Activated naive CD4-positive, alpha-beta T cell (primary cell): ENCODE measurements at places on chromosomes 4 and X.

GRCh38 chrX:10902001-10902400 lies 209.1 kb upstream of the HCCS start:
- DNase-seq: no peak

DNA sequence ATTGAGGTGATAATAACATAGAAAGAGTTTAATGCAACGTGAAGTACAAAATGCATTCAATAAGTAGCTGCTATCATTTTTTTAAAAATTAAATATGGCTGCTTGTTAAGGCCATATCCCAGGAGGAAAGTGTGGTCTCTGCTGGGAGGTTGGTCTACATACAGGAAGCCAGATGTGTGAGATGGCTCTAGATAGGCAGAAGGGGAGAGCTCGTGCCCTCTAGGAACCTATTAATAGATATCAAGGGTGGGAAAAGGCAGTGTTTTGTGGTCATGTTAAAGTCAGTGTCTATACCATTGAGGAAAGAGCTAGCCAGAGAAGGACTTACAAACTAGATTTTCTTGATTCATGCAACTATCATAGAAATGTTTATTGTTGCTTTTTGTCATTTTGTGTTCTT lies 140.5 kb downstream of the KLHL8 start:
- no peak for DNase-seq

- no peak for DNase-seq
Measured at GRCh38 chr4:129077326-129077725, 16.0 kb downstream of the SCLT1 start.

DNA sequence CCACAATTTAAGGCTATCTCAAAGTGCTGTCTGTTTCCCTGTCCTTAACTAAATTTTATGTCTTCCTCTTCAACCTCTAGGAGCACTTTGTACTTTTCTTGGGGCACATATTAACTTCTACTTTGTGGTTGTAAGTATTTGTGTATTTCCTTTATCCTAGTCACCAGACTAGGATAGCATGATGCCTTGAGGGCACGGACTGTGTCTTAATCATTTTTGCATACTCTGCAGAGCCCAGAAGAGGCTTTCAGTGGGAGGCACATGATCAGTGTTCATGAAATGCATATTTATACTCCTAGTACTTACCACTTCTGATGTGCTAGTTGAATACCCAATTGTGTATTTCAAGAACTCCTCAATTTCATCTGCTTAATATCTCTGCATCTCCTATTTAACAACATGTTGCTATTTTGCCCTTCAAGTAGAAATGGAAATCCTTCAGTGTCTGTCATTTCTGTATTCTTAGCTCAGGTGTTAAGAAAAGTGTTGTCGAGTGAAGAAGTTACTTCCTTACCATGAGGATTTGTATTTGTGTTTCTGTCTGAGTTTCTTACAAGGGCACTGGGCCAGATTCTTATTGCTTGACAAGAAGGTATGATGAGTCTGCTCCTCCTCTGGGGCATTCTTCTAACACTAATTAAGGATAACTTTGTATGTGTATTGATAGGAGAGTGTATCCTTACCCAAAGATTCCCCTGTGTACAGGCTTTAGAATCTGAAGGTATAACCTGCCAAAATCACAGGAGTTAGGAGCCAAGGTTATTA lies 28.3 kb upstream of the PGRMC2 start:
- DNase-seq: no peak

- no peak for DNase-seq
Measured at GRCh38 chrX:120294651-120295050, 16.6 kb downstream of the TMEM255A start.

DNA sequence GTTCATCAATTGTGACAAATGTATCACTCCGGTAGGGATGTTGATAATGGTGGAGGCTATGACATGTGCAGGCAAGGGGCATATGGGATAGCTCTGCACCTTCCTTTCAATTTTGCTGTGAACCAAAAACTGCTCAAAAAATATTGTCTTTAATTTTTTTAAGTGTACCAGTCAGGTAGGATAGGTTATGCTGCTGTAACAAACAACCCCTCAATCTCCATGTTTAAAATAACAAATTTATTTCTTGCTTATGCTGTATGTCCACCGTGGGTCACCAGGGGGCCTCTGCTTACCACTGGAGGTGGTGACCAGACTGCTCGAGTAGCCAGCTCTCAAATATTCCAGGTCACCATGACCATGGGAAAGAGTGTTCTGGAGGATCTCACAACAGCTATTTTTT lies 23.4 kb upstream of the MSX1 start:
- DNase-seq: no peak

GRCh38 chrX:40108162-40108958 lies 10.6 kb upstream of the BCOR start:
- no peak for DNase-seq

GRCh38 chr4:60096676-60097075 lies 1103.5 kb upstream of the ADGRL3 start:
- DNase-seq: no peak

GRCh38 chrX:19760345-19760744 lies 127.1 kb downstream of the SH3KBP1 start:
- DNase-seq: no peak

DNA sequence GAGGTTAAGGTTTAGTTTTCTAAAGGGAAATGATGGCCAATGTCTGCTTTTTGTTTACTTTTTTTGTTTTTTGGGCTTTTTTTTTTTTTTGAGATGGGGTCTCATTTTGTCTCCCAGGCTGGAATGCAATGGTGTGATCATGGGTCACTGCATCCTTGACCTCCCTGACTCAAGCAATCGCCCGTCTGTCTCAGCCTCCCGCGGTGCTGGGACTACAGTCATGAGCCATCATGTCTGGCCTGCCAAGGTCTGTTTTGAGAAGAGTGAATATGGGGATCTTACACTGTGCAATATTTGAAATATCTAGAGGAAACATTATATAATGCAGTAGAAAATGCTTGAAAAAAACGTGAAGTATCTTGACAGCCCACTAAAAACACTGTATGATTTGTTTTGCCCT lies 162.5 kb downstream of the GASK1B start:
- DNase-seq: no peak

- DNase-seq: no peak
Measured at GRCh38 chr4:31104577-31104976, 384.4 kb downstream of the PCDH7 start.

DNA sequence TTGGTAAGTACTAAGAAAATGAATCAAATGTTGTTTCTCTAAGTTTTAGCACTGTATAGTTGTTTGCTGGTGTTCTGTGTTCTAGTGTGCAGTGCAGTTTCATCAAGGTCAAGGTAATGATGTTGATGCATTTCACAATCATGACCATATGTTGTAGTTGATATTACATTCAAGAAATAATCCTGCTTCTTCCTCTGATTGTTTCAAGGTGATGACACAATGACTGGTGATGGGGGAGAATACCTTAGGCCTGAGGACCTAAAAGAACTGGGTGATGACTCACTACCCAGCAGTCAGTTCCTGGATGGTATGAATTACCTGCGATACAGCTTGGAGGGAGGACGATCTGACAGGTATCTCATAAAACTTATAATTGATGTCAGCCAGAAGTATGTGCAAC lies 261.6 kb downstream of the ANK2 start:
- DNase-seq: no peak

DNA sequence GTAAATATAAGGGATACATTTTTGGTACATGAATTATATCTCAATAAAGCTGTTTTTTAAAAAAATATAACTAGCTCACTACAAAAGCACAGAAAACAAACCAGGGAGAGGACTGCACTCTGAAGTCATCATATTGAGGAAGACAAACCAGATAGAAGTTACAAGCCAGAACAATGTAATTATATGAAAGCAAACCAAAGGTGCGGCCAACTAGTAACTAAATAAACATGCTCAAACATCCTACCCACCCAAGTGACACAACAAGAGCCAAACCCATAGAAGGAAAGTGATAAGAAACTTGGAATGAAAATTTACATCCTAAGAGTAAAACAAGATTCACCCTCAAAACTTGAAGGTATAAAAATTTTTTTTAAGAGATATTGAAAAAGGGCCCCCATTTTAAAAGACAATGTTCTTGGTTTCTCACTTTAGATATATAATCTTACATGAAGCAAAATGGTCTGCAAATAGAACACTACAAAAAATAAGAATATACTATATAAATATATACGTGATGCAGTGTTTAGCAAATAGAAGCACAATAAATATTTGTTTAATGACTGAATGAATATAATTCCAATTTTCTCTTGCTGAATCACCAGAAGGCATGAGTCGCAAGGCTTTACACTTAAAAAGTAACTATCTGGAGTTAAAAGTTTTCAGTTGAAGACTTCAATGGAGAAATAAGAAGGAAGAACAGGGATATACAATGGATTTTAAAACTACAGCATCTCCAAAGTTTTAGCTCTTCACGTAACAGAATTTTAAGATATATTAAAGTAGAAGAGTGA lies 4.0 kb upstream of the SH3D19 start:
- no peak for DNase-seq

DNA sequence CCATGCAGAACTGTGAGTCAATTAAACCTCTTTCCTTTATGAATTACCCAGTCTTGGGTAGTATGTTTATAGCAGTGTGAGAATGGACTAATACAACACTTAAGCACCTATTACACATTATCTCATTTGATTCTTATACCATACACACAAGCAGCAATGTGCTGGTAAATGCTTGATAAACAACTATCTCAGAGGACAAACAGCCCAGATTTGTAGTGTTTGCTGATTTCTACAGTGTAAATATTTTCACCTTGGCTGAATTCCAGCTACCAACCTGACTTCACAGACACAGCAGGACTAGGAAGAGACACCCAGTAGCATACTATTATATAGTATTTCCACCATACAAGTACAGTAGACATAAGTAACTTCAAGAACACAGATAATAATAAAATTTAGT lies 406.5 kb upstream of the CNKSR2 start:
- DNase-seq: no peak

GRCh38 chrX:39152106-39152649 lies 350.9 kb downstream of the MID1IP1 start:
- no peak for DNase-seq
